ENCODE measurements at places on chromosomes 11 and 22.

- DNase-seq: peak; percentile 75
These were observed 511 bp upstream of the CLCF1 start for GRCh38 chr11:67373648-67374570.

DNA sequence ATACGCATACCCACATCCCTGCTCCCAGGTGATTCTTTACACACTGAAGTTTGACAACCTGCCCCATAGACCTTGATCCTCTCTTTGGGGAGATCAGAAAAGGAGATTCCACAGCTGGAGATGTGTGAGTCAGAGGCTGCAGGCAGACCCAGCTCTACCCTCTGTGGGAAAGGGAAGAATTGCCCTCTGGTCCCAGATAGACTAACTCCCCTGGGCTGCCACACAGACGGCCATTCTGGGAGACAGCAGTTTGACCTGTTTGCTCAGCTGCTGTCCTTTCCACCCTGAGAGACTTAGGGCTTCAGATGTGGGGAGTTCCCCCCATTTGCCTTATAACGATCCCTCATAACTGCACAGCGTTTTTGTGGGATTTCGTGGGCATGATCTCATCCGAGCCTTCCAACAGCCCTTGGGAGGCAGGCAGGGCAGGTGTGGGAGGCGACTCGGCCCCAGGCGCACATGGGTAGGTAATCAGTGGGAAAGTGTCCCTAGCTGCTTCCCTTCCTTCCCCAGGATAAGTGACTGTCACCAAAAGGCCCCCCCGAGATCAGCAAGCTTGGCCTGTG, 14.1 kb downstream of the FAM83F start:
- DNase-seq: no peak

- DNase-seq: no peak
These were observed 209.5 kb downstream of the NTM start for GRCh38 chr11:131579932-131580387.

GRCh38 chr11:134599299-134599771, 187.3 kb upstream of the B3GAT1 start:
- no peak for DNase-seq

DNA sequence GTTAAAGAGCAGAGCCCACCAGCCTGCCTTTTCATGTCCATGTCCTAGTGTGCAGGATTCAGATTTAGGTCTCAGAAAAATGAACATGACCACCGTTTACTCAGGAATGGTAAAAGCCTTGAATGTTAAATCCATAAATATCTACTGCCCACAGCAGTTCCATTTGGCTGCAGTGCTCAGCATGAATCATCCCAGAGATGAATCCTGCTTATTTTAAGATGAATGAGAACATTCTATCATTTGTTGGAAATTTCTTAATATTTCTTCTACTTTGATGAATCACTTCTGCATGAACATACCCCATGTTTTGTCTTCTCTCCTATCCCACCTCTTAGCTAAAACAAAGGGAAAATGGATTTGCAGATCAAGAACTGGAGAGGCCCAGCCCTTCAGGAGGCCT, 47.5 kb upstream of the AQP11 start:
- DNase-seq: no peak

- DNase-seq: no peak
These were observed 91.2 kb downstream of the GRIA4 start for GRCh38 chr11:105701098-105701497.

GRCh38 chr22:17920145-17920605, 104.2 kb downstream of the MICAL3 start:
- DNase-seq: no peak

DNA sequence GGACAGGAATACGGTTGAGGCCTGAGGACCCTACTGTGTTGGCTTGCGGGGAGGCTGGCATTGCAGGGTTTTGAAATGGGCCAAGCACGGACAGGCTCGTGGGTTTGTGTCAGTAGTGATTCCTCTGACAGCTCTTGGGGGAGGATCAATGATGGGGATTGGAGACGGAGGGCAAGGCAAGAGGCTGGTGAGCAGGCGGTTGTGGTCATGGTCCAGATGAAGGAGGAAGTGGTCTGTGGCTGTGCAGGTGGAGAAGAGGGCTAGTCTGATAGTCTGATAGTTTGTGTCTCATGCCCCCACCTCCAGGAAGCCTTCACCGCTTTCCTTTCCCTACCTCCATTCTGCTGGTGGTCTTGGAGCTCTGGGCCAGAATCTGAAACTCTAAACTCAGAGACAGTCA, 3.0 kb downstream of the MAFF start:
- no peak for DNase-seq

Measured in activated naive CD4-positive, alpha-beta T cell treated with Interleukin-2 at 50 U/mL for 16 hours (primary cell).